ENCODE measurements at places on chromosomes 13 and 19.

GRCh38 chr13:95697052-95697680, 20.2 kb downstream of the DNAJC3 start:
- DNase-seq, result no peak

DNA sequence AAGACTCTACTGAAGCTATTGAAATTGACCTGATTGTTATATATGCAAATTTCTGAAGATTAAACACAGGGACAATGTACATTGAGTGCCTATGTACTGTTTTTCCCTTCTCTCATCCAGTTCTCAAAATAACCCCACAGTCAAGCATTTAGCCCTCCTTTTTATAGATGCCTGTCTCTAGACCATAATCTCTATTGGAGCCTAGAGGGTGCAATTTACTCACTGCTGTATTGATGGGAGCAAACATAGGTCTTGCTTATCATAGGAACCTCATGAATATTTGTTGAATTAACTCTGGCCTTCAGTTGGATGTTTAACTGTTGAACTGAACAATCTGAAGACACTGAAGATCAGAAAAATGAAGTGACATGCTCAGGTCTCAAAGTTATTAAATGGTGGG, 183.0 kb downstream of the RFC3 start:
- no peak for DNase-seq

GRCh38 chr19:19475849-19476828, 39.2 kb downstream of the TSSK6 start:
- DNase-seq, result no peak

GRCh38 chr19:18205200-18205892, 1.5 kb upstream of the RAB3A start:
- DNase-seq, result peak; percentile 47

DNA sequence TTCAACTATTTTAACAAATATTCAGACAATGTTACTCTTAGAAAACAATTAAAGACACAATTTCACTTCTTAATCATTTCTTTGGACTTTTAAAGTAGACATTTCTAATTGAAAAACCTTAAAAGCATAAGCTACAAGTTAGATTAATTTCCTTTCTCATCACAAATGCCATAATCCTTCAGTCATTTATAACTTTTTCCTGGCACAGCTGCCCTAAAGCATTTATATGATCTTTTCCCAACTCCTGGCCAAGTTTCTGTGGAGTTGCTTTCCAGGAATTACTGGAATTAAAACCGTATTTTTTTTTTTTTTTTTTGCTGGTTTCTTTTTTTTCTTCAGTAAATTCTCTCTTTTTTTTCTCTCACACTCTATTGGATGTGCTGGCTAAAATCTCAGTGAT, 615.9 kb downstream of the TBC1D4 start:
- no peak for DNase-seq

DNA sequence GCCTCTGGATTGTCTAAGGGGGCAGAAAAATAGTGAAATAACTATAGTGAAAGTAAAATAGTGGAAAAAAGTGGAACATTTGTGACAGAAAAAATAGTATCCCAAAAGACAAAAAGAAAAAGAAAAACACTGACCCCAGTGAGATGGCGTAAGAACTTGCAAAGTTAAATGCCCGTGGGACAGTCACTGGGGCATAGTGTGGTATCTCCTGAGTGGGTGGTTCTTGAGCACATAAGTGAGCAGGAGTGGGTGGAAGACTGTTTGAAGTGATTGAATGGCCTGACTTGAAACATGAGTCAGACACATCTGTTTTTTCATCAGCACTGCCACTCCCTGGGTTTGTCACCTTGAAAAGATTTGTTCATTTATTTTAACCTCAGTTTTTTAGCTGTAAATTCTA, 2.5 kb downstream of the ZNF430 start:
- DNase-seq, result no peak

- no peak for DNase-seq
Observed at GRCh38 chr19:35294328-35294727, 2.4 kb downstream of the MAG start.

GRCh38 chr19:21430675-21431074, 33.7 kb downstream of the ZNF493 start:
- no peak for DNase-seq

DNA sequence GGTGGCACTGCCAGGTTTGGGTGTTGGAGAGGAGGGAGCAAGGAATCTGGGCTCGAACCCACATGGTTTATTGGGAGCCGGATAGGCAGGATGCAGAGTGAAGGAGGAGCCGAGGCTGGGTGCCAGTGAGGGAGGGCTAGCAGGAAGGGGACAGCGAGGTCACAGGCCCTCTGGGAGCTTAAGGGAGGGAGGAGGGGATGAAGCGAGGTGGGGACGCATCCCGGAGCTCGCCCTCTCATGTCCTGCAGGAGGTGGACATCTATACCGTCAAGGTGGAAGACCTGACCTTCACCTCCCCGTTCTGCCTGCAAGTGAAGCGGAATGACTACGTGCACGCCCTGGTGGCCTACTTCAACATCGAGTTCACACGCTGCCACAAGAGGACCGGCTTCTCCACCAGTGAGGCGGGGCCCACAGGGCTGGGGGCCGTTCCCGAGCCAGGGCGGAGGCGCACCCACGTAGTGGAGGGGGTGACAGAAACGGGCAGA, 3.5 kb upstream of the ADM5 start:
- no peak for DNase-seq

DNA sequence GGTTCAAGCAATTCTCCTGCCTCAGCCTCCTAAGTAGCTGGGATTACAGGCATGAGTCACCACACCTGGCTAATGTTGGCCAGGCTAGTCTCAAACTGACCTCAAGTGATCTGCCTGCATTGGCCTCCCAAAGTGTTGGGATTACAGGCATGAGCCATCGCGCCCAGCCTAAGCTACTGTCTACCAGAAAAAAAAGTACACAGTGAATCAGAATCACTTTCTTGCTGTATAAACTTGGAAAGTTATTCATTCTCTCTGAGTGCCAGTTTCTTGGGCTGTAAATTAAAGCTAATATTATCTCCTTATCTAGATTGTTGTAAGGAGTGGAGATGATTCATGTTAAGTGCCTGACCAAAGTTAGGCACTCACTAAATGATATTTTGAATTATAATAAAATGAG, 242.8 kb downstream of the ENOX1 start:
- DNase-seq, result no peak

GRCh38 chr13:110517505-110518225, 43.9 kb downstream of the RAB20 start:
- no peak for DNase-seq

DNA sequence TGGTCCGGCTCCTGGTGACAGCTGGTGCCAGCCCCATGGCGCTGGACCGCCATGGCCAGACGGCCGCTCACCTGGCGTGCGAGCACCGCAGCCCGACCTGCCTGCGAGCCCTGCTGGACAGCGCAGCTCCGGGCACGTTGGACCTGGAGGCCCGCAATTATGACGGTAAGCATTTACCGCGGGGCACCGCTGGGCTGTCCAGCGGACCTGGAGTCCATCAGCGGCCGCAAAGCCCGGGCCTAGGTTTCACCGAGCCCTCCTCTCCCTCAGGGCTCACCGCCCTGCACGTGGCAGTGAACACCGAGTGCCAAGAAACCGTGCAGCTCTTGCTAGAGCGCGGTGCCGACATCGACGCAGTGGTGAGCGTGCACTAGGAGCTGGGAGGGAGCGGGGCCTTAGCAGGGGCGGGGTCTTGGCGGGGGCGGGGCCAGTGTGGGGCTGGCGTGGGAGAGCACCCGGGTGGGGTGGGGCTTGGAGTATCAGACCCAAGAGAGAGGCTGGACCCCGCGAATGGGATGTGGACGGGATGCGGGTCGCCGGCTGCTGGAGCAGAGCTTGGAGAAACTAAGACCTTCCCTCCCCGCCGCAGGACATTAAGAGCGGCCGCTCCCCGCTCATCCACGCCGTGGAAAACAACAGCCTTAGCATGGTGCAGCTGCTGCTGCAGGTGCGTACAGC, 8.7 kb downstream of the BCL3 start:
- no peak for DNase-seq

- DNase-seq, result no peak
Observed at GRCh38 chr19:13303381-13304129, 153.3 kb downstream of the IER2 start.

GRCh38 chr19:41276231-41276630, 12.1 kb downstream of the HNRNPUL1 start:
- DNase-seq, result no peak

GRCh38 chr13:111184458-111185401, 69.6 kb downstream of the ARHGEF7 start:
- DNase-seq, result no peak

GRCh38 chr19:39106194-39106593, 19.4 kb upstream of the PAK4 start:
- DNase-seq, result peak; percentile 21

DNA sequence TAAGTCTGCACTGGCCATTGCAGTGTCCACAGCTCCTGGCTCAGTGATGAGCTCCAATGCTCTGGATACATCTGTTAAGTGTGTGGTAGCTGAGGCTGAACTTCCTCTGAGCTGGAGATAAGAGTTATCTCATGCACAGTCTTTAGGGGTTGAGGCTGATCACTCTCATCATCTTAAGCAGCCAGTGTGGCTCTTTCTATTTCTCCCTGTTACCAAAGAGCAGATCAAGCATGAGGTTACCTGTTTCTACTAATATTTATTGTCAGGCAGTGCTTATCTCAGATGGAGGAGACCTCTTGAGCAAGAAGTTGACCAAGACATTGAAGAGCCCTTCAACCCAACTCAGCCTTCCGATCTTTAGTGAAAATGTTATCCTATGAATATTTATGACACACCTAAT, 6.6 kb upstream of the OR10H2 start:
- DNase-seq, result no peak

GRCh38 chr13:73140801-73141200, 82.0 kb downstream of the KLF5 start:
- no peak for DNase-seq

DNA sequence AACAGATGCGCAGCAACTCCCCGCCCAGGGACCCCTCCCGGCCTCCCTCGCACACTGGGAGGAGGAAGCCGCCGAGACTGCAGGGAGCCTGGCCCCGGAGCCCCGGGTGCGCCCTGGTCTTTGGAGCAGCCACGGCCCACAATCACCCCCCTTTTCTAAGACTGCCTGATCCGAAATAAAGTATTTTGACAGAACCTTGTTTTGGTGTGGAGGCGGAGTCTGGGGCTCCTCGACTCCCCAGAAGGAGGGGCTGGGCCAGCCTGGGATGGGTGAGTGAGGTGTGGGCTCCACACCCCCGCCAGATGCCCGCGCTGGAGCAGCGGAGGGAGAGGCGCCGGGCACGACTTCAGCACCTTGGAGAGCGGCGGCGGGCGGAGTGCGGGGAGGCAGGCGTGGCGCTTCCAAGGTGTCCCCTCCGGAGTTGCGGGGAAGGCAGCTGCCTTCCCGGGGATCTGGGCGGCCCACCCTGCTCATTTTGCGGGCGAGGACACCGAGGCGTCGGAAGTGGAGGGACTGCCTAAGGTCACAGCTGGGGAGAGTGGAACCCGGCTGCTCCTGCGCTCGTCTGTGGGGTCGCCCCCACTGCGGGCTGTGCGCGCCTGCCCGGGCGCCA, 9.4 kb downstream of the SIRT6 start:
- no peak for DNase-seq

GRCh38 chr13:74452176-74452575, 318.0 kb upstream of the KLF12 start:
- DNase-seq, result no peak

- DNase-seq, result no peak
Observed at GRCh38 chr13:37736045-37736444, 133.5 kb downstream of the TRPC4 start.

DNA sequence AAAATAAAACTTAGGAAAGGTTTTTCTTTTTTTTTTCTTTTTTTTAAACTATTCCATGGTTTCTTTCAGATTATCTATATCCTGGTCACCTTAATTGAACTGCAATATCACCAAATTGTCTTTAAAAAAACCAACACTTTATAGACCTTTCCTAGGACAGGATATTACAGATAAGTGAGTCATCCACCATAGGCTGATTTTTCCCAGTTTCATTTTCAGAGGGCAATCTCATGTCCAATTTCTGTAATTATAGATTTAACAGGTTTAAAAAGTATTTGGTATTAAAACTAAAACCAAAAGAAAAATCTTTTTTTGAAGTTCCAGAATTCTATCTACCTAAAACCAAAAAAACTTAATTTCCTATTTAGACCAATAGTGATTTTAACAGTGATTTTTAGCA, 13.2 kb downstream of the SPART start:
- no peak for DNase-seq

DNA sequence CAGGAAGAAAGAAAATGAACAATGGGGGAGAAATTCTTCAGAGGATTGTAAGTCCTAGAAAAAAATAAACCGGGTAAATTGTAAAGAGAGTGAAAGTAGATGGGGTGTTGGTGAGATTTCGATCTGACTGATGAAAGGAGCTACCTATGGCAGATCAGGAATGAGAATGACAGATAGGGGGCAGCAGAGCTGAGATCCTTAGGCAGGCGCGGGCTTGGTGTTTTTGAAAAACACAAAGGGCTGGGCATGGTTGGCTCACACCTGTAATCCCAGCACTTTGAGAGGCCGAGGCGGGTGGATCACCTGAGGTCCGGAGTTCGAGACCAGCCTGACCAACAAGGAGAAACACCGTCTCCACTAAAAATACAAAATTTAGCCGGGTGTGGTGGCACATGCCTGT, 1468.6 kb upstream of the SLC10A2 start:
- no peak for DNase-seq

DNA sequence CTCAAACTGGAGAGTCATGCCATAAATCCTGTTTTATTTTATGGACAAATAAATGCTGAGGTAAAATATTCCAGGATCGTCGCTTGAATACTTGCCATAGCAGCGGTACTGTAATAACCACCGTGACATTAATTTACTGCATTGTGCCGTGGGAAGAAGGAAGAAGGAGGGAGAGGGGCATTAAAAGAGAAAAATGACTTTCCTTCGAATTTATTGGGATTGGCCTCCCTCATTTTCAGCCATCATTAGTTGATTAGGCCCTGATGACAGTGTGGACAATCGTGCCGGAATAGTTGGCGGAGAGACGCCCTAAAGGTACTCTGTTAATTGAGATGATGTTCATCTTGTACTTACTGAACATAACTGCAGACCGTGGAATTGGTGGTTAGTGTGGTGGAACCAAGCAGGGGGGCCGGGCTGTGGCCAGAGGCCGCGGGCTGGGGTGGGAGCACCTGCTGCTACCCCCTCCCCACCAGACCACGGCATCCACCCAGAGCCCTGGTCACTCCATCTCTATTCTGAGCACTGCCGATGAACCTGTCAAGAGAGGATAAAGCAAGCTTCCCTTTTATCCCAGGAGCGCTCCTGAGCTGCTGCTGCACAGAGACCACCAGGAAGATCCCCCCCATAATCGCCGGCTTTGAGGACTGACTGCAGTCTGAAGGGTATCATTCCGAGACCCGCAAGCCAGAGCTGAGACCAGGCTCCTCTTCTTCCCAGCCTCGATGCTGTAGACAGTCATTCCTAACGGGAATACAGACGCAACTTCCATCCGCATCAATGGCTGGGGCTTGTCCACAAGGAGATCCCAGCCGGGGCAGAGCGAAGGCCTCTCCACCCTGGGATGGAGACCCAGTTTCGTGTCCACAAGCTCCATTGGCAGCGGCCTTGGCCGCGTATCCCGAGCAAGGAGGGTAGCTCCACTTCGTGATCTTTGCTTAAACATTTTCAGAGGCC, 168.3 kb upstream of the TSHZ3 start:
- no peak for DNase-seq

DNA sequence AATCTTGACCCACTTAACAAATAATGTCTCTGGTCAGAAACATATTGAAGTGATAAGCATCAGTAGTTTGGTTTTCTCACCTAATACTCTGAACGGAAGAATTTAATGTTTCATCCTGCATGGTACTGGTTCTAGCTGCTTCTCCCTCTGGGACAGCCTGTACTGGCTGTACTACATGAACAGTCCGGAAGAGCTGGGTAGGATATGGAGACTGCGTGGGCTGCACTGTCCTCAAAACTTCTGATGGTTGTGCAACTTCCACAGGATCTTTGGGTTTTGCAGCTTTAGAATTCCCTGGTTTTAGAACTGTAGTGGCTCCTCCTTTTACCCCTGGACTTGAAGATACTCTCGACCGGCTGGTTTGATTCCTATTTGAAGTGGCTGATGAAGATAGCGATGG, 78.3 kb downstream of the ELF1 start:
- no peak for DNase-seq
